H1 (cell line): ENCODE measurements at places on chromosomes 1 and 21.

DNA sequence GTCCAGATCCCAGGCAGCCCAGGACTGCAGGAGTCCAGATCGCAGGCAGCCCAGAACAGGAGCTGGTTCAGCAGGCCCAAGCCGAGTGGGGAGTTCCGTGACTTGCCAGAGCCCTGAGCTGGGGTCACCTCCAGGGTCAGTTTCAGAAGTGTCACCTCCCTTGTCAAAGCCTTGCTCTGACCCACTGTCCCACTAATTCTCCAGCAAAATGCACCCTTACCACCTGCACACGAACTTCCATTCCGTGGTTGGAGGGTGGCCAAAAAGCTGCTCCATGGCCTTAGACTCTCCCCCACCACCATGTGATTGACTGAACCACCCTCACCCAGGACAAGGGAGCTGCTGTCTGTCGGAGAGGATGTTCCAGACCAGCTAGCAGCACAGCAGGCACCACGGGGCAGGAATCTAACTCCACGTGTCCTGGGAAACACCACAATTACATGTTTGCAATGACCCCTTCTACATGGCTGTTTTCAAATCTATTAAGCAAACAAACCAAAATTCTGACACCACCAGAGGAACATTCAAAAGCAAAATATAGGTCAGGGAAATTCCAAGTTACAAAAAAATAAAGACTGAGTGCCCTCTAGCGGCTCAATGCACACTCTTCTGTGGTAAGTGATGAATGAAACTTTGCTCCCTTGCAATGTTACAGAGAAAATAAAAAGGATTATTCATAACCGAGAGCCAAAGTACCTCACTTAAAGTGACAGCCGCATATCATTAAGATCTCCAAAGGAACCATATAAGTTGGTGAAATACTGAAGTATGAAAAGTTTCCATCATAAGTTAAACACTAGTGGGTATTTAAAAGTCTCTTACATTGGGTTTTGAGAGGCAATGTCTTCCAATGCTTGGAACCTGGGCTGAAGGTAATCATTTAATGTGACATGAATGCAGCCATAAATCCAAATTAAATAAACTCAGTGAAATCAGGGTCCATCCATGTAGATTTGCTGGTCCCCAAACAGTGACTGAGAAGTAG, 76.3 kb downstream of the NPHP4 start:
- DNase-seq = no peak

DNA sequence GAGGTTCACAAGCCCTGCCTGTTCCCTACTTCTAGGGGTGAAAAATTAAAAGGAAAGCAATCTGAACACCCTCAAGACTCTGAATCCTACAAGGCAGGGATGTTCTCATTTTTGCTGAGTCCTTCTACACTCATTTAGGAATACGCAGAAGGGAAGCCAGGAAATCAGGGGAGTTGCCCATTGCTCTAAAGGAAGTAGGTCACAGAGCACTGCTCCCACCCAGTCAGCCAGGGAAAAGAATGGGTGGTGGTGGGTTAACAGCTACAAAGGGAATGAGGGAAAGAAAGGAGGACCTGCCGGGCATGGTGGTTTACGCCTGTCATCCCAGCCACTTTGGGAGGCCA, 2.4 kb upstream of the CTTNBP2NL start:
- no peak for DNase-seq

GRCh38 chr1:51192213-51192843, 43.7 kb upstream of the RNF11 start:
- peak; percentile 9 for DNase-seq

DNA sequence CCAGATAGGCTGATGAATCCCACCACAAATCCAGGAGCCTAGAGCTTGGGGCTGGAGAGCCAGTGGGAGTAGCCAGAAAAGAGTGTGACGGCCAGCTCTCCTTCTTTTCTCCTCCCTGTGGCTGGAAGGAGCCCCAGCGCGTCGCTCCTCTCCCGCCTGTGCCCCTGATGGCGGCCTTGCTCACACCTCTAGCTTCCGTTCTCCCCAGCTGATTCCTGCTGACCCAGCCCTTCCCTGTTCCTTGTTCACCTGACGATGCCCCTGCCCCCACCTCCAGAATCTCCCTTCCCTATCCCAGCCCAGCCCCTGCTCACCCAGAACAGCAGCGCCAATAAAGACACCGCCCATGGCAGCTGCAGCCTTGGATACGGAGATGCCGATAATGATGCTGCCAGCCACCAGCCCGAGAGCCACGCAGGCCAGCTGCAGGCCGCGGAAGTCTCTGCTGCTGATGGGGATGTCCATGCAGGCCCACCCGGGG, 656 bp downstream of the KNCN start:
- no peak for DNase-seq
